ENCODE measurements at places on chromosomes 1 and 21.

GRCh38 chr21:41816583-41817165, 49.8 kb upstream of the RIPK4 start:
- peak; percentile 73 for DNase-seq

DNA sequence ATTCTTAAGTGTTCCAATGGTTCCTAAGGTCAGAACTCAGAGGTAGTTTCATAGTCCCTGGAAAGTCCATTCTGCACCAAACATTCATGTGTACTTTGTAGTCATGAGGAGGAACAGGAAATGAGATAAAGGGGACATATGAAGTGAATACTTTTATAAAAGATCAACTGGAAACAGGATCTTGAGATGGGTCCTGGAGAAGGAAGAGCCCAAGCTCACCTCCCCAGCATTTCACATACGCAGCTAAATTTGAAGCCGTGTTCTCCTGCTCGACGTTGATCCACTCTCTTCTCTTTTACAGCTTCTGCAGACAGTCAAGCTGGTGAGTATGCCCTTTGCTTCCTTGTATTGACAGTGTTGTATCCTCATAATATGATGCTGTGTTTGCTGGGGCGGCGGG, 429 bp downstream of the FCGR2A start:
- DNase-seq, result no peak

GRCh38 chr1:174768949-174769348, 230.8 kb upstream of the CACYBP start:
- DNase-seq, result no peak

DNA sequence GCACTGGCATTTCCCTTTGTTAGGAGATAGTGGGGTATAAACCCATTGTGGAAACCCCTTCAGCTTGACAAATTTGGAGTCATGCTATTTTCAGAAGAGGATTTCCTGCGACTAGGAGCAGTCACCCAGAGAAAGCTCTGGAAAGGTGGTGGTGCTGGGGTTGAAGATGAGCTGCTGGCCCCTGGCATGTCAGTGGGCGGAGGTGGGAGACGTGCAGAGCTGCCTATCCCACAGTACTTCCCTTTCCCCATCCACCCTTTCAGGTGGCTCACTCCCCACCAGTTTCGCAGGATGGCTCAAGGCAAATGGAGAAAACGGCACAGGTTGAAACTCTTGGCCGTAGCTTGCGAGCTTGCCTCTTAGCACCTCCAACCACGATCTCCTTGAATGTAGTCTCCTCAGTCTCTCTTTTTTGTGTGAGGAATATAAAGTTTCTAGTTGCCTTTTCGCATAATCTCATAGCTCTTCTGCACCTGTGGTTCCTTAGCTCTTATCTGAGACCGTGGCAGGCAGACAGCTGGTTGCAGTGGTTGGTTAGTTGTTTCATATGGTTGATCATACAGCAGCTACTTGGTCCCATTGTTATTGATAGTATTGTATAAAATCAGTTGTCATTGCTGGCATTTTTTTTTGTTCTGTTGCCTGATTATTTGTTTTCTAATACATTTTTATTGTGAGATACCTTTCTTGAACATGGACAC, 48.2 kb downstream of the ADARB1 start:
- no peak for DNase-seq

- DNase-seq, result peak; percentile 13
Measured at GRCh38 chr1:81867235-81867634, 66.5 kb downstream of the ADGRL2 start.

- DNase-seq, result peak; percentile 98
Measured at GRCh38 chr1:167666416-167666815, 36.4 kb downstream of the RCSD1 start.

- DNase-seq, result no peak
Measured at GRCh38 chr1:44684525-44684924, 10.0 kb downstream of the ARMH1 start.

DNA sequence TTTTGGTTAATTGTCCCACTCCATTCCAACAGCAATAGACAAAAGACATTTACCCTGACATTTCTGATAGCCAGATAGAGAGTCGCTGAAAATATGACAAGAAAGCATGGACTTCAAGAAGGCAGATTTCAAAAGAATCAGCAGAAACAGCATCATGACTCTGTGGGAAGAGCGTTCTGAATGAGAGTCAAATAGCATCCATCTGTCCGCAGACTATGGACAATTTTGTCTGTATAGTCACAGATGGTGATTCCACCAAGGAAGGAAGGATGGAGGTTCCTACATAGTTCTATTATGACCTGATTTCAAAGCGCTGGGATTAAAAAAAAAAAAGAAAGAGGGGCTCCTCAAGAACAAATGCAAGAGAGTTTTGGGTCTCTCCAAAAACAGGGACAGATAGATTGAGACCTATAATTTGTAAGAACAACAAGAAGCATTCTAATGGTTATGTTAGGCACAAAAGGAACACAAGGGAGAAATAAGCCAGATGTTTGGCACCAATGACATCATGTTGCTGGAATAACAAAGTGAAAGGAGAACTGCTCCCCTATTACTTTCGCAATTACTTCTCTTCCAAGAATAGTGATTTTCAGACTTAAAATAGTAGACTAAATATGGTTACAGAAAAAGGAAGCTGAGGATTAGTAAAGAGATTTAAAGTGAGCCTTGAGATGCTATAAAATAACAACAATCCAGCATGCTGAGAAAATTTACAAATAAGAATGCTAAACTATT, 28.5 kb downstream of the NIBAN1 start:
- peak; percentile 42 for DNase-seq

DNA sequence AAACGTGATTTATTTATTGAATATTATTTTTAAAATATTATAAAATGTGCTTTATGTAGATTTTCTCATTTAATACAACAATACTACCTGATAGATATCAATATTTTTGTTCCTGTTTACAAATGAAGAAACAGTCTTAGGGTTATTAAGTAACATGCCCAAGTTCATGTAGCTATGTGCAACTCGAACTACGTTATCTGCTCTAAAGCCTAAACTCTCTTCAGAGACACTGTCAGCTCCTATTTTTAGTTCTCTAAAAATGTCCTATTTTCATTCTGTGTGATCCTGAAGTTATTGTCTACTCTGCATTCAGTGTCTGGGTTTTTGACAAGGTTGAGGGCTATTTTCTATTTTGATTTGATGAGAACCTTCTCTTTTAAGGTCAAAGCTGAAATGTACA, 550.1 kb upstream of the B3GALT2 start:
- DNase-seq, result no peak

- no peak for DNase-seq
Measured at GRCh38 chr1:227136210-227136820, 182.0 kb downstream of the CDC42BPA start.

DNA sequence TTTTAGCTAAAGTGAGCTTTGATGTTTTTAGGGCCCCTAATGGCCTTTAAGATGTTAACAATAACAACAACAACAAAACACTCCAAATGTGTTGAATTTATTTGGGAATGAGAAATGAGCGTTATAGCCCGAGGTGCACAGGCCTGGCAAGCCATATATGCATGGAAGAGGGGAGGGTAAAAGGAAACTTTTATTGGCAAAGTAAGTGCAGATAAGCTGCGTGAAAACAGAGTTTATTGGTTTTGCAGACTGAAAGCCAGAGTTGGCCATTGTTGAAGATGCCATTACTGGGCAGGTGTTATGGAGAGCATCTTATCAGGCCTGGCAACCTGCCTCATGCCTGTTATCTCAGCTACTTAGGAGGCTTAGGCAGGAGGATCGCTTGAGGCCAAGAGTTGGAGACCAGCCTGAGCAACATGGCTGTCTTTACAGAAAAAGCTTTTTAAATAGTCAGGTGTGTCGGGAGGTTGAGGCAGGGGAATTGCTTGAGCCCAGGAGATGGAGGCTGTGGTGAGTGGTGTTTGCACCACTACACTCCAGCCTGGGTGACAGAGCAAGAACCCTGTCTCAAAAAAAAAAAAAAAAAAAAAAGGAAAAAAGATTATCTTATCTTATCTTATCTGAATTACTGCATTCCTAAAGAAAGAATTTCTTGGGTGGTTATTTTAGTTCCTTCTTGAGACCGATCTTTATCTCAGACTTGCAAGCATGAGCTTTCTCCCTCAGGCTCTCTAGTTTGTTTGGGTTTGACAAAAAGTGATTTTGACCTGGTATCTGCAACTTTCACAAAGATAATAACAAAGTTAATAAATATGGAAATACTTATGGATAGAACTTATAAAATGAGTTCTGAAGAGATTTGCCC, 1.7 kb downstream of the PATJ start:
- DNase-seq, result no peak

DNA sequence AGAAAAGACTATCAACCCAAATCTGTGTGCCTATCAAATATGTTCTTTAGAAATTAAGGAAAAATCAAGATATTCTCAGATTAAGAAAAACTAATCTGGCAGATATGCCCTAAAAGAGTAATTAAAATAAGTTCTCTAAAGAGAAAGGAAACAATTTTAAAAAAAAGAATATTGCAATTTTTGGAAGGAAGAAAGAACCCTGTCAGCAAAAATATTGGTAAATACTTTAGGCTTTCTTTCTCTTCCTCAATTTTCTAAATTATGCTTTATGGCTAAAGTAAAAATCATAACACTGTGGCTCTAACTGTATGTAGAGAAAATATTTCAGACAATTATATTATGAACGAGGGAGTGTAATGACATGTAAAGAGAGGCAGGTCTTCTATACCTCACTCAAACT, 691.3 kb upstream of the PTBP2 start:
- DNase-seq, result no peak

- DNase-seq, result no peak
Measured at GRCh38 chr1:221449194-221449593, 292.7 kb downstream of the DUSP10 start.

DNA sequence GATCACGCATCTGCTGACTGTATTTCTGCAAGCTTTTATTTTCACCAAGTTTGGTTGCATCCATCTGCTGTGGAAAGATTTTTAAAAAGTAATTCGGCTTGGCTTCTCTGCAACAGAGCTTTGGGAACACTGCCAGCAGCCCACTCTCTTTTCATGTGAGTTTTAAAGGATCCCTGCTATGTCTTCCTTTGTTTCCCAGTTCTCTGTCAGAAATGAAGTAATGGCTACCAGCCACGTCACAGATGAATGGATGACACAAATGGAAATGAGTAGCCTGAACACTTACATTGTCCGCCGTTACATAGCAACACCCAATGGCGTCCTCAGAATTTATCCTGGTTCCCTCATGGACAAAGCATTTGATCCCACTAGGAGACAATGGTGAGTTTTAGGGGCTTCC, 80.6 kb upstream of the RAVER2 start:
- DNase-seq, result no peak

- no peak for DNase-seq
Measured at GRCh38 chr1:25472471-25472870, 41.8 kb downstream of the MACO1 start.

GRCh38 chr1:59104191-59104760, 192.6 kb upstream of the FGGY start:
- DNase-seq, result no peak

DNA sequence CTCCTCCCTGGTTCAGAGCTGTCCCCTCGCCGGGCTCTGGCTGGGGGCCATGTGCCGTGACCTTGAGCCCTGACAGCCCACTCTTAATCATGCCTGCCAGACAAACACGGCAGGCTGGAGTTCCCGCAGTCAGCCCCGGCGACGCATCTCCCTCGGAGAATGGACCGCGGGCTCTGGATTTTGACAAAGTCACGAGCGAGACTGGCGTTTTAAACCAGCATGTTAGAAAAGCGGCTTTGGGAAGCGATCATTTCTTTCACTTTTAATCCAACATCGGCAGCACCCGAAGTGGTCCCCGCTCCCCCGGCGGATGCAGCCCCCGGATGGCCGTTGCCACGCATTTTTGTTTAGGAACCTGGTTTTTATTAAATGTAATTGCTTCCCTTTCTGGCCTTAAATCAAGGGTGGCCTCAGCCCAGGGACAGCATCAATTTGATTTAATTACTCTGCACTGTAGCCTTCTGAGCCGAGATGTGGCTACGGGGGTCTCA, 70.9 kb downstream of the PRDM16 start:
- peak; percentile 24 for DNase-seq

Data from GM23248 (cell line).